LHCN-M2 (cell line): ENCODE measurements at places on chromosomes 7 and 10.

DNA sequence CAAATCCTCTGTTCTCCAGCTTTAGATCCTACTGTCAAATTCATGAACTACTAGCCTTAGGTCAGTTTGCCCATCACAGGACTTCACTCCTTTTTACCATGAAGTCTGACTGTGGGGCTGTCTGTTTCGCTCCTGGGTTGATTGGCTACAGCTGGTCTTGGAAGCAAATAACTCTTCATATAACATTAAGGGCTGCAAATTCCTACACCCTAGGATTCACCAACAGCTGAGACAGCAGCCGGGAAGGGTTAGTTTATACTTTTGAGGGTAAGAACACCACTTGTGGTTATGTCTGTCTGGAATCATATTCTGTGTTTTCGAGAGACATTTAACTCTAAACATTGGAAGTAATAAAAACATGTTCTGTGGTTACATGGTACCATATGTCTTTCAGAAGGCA, 55.9 kb upstream of the KIAA1217 start:
- no peak for DNase-seq

- DNase-seq = no peak
Measured at GRCh38 chr7:124497176-124497575, 268.4 kb downstream of the GPR37 start.

- DNase-seq = no peak
Measured at GRCh38 chr7:117152213-117153007, 170.4 kb downstream of the WNT2 start.

- peak; percentile 27 for DNase-seq
Measured at GRCh38 chr10:63588436-63589167, 67.4 kb downstream of the REEP3 start.

DNA sequence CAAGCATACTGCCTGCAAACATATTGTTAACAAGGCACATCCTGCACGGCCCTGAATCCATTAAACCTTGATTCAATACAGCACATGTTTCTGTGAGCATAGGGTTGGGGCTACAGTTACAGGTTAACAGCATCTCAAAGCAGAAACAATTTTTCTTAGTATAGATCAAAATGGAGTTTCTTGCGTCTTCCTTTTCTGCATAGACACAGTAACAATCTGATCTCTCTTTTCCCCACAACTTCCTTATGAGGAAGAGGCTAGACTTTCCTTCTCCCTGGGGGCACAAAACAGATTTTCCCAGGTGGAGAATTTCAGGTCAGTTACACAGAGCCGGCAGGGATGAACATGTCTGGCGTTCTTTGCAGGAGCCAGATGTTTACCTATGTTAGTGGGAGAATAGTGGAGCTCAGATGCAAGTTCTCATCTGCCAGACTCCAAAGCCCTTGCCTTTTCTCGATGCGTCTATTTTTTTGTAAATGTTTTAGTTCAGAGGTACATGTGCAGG, 37.5 kb upstream of the PFKFB3 start:
- DNase-seq = no peak

- DNase-seq = no peak
Measured at GRCh38 chr7:44320794-44321371, 4.5 kb downstream of the CAMK2B start.

DNA sequence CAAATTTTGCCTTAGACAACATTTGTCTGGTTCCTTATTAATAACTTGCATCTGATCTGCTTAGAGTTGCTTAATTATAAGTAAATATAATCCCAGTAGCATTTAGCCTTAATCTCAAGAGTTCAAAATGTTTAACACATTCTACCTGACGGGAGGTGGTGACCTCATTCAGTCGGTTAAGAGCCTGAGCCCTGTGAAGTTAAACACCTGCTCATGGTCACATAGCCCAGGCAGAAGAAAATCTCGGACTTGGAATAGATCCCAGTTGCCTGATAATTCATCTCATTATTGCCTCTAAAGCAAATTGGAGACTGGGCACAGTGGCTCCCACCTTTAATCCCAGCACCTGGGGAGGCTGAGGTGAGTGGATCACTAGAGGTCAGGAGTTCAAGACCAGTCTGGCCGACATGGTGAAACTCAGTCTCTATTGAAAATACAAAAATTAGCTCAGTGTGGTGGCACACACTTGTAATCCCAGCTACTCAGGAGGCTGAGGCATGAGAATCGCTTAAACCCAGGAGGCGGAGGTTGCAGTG, 18.6 kb upstream of the ASCC1 start:
- no peak for DNase-seq

- DNase-seq = no peak
Measured at GRCh38 chr10:125023255-125023654, 81.3 kb downstream of the ZRANB1 start.

DNA sequence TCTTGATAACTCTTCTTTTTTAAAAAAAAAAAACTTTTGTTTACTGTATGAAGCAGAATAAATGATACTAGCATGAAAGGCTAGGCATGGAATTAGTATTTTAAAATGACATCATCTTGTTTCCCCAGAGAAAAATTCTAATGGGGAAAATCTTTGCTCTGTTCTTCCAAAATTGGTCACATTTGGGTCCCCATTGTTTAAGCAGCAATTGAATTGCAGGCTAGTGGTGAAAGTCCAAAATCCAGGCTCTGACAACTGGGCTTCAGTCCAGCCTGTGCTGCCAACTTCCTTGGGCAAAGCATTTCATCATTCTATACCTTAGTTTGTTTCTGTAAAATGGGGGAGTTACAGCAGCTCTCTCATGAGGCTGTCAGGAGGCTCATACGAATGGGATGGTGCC, 726.4 kb downstream of the KCNMA1 start:
- DNase-seq = no peak

- DNase-seq = peak; percentile 92
Measured at GRCh38 chr7:104923010-104923421, 91.0 kb upstream of the KMT2E start.

- DNase-seq = peak; percentile 88
Measured at GRCh38 chr10:97332591-97333350, 1.8 kb downstream of the FRAT2 start.

- DNase-seq = peak; percentile 61
Measured at GRCh38 chr10:73744664-73744975, 448 bp downstream of the SEC24C start.
